ENCODE measurements at places on chromosomes 3 and 15.

DNA sequence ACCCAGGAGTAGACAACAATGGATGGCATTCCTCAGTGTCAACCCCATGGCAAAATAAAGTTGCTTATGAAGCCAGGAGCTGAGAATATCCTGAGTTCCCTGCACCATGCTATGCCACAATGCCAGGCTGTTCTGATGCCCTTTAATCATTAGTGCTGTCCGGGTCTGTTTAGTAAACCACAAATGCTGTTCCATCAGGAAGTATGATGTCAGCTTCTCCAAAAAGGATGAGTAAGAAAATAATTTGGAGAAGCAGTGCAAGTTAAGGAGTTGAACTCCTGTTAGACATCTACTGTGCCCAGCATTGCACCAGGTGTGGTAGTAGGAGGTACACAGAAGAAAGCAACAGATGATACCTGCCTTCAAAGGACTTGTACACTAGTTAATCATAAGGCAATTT, 67.9 kb upstream of the GUCA1C start:
- DNase-seq, result no peak

DNA sequence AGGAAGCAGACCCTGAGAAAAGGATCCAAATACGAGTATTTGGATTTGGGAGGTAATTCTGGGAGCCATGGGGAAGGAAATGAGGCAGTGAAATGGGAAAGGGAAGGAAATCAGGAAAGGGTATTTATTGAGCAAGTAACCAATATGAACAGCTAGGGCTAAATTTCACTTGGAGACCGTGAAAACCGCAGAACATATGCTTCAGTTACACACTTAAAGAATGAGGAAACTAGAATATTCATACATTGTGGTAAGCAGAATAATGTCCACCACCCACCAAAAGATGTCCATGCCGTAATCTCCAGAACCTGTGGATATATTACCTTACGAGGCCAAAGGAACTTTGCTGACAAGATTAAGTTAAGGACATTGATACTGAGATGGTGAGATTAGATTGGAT, 63.3 kb downstream of the LRRN1 start:
- DNase-seq, result no peak

DNA sequence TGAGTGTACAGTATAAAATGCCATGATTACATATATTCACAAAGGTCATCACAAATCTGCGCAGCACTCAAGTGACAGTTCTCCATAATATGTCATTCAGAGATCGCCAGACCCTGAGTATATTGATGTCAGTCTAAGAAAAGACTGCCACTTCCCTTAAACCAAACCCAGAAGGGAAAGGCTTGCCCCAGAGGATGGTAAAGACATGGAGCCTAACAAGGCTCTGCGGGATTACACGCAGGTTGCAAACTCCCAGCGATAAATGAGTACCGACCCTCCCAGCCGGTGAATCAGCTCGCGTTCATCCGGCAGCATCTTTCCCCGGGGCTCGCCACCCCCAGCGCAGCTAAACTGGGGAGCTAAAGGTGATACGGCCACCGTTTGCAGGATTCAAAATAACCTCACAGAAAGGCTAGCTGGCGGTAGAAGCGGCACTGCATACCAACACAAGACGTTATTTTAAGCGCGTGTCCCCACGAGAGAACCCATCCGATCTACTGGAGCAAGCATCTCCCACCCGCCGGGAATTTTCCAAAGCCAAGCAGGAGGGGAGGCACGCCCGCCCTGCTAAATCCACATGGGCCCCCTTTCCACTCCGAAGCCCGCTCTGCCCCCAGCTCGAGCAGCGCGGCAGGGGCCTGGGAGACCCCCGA, 643 bp downstream of the MYO5A start:
- DNase-seq, result peak; percentile 21

DNA sequence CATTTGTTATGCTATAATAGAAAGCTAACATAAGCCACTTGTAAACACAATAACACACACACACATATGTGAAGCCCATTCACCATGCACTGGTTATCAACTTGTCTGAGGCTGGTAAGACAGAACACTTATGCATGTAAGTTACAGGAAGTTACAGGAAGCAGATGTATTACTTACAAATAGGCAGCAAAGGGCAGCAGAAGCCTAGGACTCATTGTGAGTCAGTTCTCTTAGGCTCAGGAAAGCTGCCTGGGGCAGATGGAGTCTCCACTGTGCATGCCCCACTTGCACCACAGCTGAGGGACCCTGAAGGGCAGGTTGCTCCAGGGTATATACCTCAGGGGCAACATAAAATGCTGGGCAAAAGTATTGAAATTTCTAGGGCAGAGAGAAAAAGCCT, 748.8 kb upstream of the CCDC54 start:
- DNase-seq, result no peak

GRCh38 chr3:32894977-32895376, 56.5 kb upstream of the CCR4 start:
- no peak for DNase-seq

DNA sequence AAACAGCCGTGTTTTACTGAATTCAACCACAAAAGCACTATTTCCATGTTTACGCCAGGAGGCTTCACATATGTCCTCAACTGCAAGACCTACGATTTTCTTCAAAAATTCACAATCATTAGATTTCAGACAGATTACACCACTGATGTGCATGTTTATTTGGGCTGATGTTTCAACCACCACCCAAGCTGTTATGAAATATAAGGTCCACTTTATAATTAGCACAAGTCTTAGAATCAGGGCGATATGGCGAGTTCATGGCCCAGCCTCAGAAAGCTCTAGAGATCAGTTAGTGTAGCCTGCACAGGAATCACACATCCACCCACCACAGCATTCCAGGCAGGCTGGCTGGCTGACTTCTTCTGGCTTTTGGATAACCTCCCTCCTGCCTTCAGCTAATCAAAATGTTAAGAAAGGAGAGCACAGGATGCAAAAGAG, 15.4 kb downstream of the SH3BP5 start:
- DNase-seq, result no peak

GRCh38 chr15:39976291-39977274, 42.7 kb downstream of the EIF2AK4 start:
- DNase-seq, result peak; percentile 7

GRCh38 chr3:160796813-160797164, 40.8 kb downstream of the PPM1L start:
- no peak for DNase-seq

DNA sequence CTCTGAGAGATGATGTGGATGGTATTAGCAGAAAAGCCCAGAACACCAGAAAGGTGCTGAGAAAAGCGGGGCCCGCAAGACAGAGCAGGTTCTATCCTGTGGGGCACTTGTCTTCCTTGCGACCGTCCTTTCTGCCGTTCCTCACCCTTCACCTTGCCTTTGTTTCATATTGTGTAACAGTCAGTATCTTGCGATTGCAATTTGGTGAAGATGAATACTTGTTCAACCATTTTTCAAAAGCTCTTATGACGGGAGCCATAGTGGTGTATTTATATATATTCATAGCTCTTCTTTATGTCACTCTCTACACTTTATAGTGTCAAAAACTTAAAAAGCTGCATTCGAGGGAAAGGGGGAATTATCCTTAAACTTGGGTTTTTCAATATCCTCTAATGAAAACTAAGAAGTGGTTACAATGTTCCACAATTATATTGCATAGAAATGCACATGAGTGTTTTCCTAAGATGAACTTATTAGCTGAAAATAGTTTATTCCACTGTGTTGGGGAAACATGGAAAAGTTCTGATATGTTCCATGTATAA, 797 bp downstream of the MAP3K13 start:
- no peak for DNase-seq

GRCh38 chr3:8954938-8955763, 8.1 kb downstream of the RAD18 start:
- DNase-seq, result no peak

DNA sequence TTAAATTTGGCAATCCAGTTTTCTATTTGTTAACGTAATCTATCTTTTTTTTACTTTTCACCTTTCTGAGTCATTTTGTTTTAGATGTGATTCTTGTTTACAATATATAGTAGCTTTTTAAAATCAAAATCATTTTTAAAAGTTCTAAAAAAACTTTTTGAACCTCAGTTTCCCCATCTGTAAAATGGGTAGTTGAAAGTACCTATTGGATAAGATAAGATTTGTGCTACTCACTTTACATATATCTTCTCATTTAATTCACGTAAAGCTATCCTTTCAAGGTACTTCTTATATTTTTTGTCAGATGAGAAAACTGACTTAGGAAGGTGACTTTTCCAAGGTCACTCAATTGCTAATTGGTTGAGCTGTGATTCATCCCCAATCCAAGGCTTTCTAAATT, 153.2 kb downstream of the EEFSEC start:
- no peak for DNase-seq

DNA sequence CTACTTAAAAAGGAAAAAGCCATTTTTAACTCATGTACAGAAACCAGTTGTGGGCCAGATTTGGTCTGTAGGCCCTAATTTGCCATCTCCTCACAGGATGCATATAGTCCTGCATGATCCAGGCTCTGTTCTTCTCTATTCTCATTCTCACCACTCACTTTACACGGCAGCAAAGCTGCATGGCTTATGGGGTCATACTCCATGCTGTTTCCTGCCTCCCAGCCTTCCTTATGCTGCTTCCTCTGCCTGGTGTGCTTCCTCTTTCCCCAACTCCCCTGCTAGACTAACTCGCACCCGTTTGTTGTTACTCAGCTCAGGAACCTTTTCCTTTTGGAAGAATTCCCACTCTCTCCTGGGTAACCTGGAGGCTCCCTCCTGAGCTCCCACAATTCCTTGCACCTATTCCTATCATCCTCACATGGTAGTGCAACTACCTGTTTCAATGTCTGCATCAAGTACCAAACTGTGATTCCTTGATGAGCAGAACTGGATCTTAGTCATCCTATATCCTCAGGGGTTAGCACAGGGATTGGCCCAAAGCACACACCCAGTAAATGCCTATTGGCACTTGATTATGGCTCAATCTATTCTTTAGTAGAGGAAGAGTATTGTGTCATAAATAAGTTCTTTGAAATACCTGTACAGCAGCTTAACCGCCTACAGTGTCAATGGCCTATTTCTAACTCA, 172.1 kb upstream of the MITF start:
- no peak for DNase-seq

DNA sequence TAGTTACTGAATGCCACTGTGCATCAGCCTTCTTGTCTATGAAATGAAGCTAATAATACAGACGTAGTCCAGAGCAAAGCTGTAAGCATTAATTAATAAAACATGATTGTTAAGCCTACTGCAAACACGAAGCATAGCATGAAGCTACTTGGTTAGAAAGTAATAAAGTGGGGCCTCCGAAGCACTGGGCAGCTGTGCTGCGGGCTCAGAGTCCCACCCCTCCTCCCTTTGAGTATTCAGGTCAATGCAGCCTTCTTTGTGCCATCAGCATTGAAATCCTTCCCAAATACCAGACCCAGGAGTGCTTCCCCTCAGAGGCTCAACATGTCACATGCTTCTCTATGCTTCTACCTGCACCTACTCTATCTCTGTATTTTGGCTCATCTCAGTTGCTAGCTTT, 1112.6 kb downstream of the IGSF11 start:
- DNase-seq, result no peak

- no peak for DNase-seq
Measured at GRCh38 chr3:188241072-188241471, 87.1 kb downstream of the LPP start.

- no peak for DNase-seq
Measured at GRCh38 chr3:194387926-194388418, 11.1 kb downstream of the GP5 start.

DNA sequence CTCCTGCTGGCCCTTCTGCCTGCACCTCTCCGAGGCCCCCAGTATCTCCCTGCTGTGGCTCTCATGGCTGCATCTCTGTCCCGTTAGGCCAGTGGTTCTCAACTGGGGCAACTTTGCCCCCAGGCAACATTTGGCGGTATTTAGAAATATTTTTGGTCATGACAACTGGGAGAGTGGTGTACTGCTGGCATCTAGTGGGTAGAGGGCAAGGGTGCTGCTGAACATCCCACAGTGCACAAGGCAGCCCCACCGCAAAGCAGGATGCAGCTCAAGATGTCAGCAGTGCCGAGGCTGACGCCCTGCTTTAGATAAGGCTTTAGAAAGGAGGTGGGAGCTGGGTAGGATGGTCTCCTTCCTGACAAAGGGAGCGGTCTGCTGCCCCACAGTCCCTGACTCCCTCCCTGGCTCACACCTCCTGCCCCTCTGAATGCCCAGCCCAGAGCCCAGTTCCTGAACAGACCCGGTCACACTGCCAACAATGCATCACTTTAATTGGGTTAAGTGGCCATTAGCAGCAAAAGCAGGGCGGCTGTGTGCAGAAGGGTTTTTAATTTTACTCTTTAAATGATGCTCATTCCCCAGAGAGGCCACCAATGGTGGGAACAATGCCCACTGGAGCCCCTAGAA, 68.8 kb upstream of the TMEM115 start:
- no peak for DNase-seq

GRCh38 chr3:48151807-48152427, 36.3 kb downstream of the CDC25A start:
- DNase-seq, result no peak

GRCh38 chr3:57421336-57421735, 122.8 kb downstream of the DNAH12 start:
- no peak for DNase-seq

DNA sequence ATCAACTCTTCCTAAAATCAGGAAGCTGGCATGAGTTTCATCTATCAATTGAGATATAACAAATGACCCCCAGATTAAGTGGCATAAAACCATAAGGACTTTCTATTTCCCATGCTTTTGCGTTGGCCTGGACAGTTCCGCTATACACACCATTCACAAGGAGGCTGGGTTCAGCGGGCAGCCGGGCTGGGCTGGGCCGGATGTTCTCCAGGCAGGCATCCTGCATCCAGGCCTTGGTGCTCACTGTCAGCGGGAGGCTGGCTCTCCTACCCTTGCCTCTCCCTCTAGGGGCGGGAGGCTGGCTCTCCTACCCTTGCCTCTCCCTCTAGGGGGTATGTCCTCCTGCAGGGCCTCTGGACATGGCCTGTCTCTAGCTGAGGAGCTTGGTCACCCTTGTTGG, 266.0 kb upstream of the ARRDC4 start:
- no peak for DNase-seq

GRCh38 chr3:89300526-89300925, 193.1 kb downstream of the EPHA3 start:
- no peak for DNase-seq

DNA sequence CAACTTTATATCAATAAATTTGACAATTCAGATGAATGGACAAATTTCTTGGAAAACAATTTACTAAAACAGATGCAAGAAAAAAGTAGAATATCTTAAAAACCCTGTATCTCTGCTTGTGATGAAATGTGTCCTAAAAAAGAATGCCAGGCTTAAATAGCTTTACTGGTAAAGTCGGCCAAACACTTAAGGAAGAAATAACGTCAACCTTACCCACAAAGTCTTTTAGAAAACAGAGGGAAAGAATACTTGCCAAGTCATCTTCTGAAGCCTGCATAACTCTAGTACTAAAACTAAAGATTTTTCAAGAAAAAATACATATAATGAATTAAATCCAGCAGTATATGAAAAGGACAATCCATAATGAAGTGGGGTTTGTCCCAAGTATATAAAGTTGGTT, 111.1 kb downstream of the RASA2 start:
- DNase-seq, result no peak

GRCh38 chr3:156536524-156537316, 18.2 kb downstream of the SSR3 start:
- DNase-seq, result no peak

GRCh38 chr3:16382845-16383244, 117.8 kb downstream of the OXNAD1 start:
- DNase-seq, result no peak

Data from activated T-helper 1 cell treated with Interleukin-2 at 50 U/mL for 16 hours (primary cell).